ENCODE measurements at places on chromosomes 11 and 22. TPM values are rescaled to one million over a fixed set of nuclear protein-coding genes. Genes with fewer than 3 reads are reported as not detected.

LZTR1 gene
- total RNA-seq = 33.7 TPM

RFPL1 gene
- total RNA-seq = not detected

CDKN1C gene
- total RNA-seq = 32.5 TPM

FBLN1 gene
- total RNA-seq = 153 TPM

KRTAP5-1 gene
- not detected for total RNA-seq

CNGA4 gene
- total RNA-seq = 2.6 TPM

NAALADL1 gene
- total RNA-seq = 13.4 TPM

MPZL2 gene
- total RNA-seq = 95.7 TPM

HBB gene
- total RNA-seq = 1,949 TPM

CCDC116 gene
- 4.2 TPM for total RNA-seq

OR10D3 gene
- total RNA-seq = not detected

MFNG gene
- 14.0 TPM for total RNA-seq

NAV2 gene
- 45.8 TPM for total RNA-seq

FIBIN gene
- total RNA-seq = 27.6 TPM

SGSM1 gene
- total RNA-seq = 3.0 TPM

SAA4 gene
- total RNA-seq = not detected

RAD9A gene
- total RNA-seq = 32.1 TPM

SUSD2 gene
- 645 TPM for total RNA-seq

TMEM45B gene
- total RNA-seq = 13.1 TPM

OR51B2 gene
- total RNA-seq = not detected

SLC5A4 gene
- 0.33 TPM for total RNA-seq

ACAT1 gene
- total RNA-seq = 75.5 TPM

NOX4 gene
- 2.0 TPM for total RNA-seq

USH1C gene
- not detected for total RNA-seq

PI4KA gene
- total RNA-seq = 74.6 TPM

PDE2A gene
- 4.7 TPM for total RNA-seq

KCNJ1 gene
- total RNA-seq = not detected

CD151 gene
- 179 TPM for total RNA-seq

MMP3 gene
- total RNA-seq = not detected

MPPED2 gene
- 0.30 TPM for total RNA-seq

CALCA gene
- not detected for total RNA-seq

CCDC73 gene
- not detected for total RNA-seq

HEPACAM gene
- not detected for total RNA-seq

GGTLC3 gene
- 5.2 TPM for total RNA-seq

CYP2D6 gene
- total RNA-seq = 1.9 TPM

ZC3H12C gene
- 22.0 TPM for total RNA-seq

MMP26 gene
- total RNA-seq = not detected

GAB4 gene
- not detected for total RNA-seq

RAB39A gene
- total RNA-seq = 2.5 TPM

SCGB1C1 gene
- total RNA-seq = not detected

ACTN3 gene
- total RNA-seq = 0.24 TPM

STT3A gene
- 67.8 TPM for total RNA-seq

GLB1L3 gene
- total RNA-seq = not detected

NCAPH2 gene
- 69.9 TPM for total RNA-seq

OR51G2 gene
- total RNA-seq = not detected
